ENCODE measurements at places on chromosomes 1 and 21.
A peak's percentile ranks its signal among the peaks of the same experiment; 100 is the strongest.

DNA sequence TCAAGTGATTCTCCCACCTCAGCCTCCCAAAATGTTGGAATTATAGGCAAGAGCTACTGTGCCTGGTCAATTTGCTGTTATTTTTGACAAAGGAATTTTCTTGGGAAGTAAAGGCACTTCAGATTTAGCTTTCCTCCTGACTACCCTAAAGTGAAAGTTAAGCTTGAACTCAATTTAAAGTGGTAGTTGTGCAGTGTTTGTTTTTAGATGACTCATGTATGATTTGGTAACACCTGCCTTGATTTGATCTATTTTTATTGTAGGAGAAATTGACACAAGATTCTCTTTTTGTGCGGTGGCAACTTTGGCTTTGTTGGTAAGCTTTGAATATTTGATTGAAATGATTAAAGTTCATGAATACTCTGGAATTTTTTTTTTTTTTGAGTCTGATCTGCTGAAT lies 5.0 kb downstream of the RABGGTB start:
- DNase-seq = peak; percentile 40

GRCh38 chr1:206663832-206664652 lies 20.7 kb upstream of the MAPKAPK2 start:
- DNase-seq = peak; percentile 65

DNA sequence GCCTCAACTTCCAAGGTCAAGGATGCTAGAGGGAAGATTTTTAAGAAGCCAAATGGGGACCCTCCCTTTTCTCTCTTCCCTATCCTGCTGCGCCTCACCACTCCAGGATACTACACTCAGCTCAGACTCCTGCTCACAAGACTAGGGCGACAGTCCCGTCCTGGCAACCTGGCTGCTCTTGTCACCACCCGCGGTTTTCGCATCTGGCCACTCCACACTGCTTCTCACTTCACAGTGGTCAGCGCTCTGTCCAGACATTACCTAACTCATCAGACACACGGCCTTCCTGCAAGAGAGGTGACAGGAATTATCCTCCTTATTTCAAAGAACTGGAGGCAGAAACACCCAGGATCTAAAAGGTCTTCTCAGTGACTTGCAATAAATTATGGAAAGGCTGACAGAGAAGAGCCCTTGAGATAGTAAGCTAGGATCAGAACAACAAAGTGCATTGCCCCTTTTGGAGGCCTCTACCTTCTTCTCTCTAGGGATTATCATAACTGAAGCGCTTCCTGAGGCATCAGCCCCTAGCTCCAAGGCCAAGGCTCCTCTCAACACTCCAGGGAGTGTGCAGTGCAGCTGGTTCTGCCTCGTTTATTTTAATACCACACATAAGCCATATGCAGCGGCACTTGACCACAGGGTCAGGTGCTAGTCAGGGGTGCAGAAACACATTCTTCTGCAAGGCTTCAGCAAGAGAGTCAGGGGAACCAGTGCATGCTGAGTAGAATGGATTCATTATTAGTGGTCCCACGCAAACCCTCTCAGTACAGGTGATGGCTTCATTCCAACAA lies 41.9 kb downstream of the ASTN1 start:
- DNase-seq = no peak

DNA sequence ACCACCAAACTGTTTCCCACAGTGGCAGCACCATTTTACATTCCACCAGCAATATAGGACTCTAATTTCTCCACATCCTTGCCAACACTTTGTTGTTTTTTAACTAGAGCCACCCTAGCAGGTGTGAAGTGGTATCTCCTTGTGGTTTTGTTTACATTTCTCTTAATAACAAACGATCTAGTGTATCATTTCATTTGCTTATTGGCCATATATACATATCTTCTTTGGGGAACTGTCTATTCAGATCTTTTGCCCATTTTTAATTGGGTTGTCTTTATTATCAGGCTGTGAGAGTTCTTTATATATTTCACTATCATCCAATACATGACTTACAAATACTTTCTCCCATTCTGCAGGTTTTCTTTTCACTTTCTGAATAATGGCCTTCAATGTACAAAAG lies 18.0 kb downstream of the TRIM33 start:
- DNase-seq = no peak

DNA sequence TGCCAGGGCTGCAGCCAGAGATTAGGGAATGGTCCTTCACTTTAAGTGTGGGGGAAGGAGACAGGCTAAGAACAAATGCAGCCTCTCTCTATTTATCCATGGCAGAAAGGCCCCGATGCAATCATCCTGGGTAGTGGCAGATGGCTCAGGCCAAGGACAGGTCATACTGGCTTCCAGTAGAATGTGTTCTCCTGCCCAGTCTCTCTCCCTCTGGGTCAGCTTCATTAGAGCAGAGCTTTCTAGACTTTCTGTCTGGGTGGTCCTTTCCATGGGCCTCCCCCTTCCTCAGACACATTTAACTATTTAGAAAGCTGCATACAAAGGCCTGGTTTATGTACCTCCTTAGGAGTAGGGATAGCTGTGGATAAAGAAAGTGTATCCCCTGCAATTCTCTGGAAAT lies 4.8 kb upstream of the PTCH2 start:
- no peak for DNase-seq

- DNase-seq = no peak
Observed at GRCh38 chr21:26405735-26406361, 167.2 kb downstream of the CYYR1 start.

GRCh38 chr1:8127171-8127641 lies 101.1 kb upstream of the ERRFI1 start:
- DNase-seq = no peak

- no peak for DNase-seq
Observed at GRCh38 chr1:2979191-2980072, 41.8 kb upstream of the ACTRT2 start.

DNA sequence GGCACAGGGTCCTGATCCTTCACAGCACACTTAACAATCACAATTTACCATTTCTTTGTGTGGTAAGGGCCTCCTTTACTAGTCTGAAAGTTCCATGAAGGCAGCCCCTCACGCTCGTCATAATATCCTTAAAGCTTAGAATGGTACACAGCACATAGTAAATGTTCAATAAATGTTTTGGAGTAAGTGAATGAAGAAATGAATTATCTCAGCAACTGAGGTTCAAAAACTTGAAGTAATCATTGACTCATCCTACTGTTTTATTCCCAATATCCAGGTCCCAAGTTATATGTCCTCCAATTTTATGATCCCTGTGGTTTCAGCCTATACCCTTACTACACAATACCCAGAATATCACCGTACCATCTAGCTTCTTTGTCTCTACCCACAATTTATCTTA lies 2.2 kb upstream of the C1orf162 start:
- DNase-seq = no peak

- DNase-seq = no peak
Observed at GRCh38 chr1:176765608-176766007, 302.6 kb downstream of the PAPPA2 start.

- DNase-seq = no peak
Observed at GRCh38 chr1:84254703-84255238, 46.7 kb upstream of the SAMD13 start.

DNA sequence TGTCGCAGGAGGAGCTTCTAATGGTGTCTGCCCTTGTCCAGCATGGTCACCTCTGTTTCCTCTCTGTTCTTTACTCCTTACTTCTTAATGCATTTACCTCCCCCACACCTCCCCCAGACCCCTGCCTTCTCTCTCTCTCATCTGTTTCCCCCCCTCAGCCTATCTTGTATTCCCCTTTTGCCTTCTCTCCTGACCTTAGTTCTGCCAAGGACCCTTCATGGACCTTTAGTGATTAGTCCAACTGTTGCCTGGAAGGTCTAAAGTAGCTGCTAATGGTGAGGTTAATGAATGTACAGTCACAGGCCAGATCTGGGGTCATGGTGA lies 42.3 kb upstream of the PPP2R5A start:
- no peak for DNase-seq

GRCh38 chr1:236425031-236425663 lies 31.1 kb downstream of the EDARADD start:
- peak; percentile 40 for DNase-seq

DNA sequence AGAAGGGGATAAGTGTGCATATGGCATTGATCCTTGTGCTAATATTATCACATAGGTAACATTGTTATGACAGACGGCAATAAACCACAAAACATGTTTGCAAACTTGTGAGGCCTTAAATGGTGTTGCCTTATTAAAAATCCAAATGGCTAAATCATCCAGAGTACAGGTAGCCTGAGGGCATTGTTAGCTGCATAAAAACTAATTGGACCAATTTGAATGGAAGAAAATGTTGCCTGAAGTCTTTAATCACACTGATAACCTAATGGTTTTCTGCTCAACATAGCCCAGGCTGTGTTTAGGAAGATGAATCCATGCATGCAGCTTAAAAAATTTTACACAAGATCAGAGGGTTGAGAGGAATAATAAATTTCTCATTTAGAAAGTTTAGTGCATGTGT lies 19.4 kb upstream of the LRRC53 start:
- no peak for DNase-seq

Measured in CD4-positive, alpha-beta T cell treated with Interleukin-4 for 4 hours (primary cell).